ENCODE measurements at places on chromosomes 5 and 9.

- DNase-seq, result no peak
Measured at GRCh38 chr9:106535439-106535838, 327.5 kb upstream of the ZNF462 start.

DNA sequence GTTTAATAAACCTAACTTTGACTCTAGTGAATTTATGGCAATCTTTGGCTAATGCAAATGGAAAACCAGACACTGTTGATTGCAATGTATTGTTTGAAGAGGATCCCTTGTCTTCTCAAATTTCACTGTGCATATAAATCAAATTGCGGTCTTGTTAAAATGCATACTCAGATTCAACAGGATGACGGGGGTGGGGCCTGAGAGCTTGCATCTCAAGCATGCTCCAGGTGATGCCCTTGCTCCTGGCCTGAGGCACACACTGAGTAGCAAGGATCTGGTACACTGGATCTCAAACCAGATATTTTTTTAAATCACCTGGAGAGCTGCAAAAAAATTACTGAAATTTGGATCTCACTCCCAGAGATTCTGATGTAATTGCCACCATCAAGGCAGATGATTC lies 463.7 kb downstream of the DNAH5 start:
- DNase-seq, result no peak

DNA sequence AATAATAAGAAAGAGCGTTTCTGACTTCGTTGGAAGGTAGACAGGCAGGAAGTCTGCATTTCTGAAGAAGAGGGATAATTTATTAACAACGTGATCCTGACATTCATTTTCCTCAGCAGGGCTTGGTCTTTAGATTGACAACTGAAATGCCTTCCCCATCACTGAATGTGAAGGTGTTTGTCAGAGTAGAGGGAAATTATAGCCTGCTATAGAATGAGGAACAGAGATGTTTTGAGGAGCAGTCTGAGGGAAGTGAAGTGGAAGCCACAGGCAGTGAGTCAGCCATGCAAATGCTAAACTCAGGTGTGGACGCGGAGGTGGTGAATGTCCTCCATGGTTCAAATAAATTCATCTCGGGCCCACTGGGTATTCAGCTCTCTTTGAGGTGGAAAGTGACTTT lies 30.5 kb downstream of the C7 start:
- no peak for DNase-seq

- peak; percentile 82 for DNase-seq
Measured at GRCh38 chr9:89137542-89138462, 40.8 kb downstream of the SHC3 start.

DNA sequence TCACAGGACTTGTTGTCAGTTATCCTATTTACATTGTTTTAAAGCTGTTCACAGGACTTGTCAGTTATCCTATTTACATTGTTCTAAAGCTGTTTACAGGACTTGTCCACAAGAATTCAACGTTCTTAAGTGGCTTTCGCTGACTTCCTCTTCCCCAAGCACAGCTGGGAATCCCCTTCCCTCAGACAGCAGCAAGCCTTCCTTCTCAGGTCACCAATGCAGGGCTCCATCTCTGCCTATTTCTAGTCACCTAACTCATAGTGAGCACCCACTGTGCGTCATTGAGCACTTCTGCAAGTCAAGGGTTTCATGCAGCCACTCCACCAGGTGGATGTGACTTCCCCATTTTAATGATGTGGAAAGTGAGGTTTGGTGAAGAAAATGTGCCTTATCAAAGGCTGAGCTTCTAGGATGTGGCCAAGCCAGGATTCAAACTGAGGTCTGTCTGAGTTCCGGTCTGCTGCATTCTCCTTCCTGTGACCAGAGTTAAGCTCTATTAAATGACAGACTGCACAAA lies 109.8 kb upstream of the ZNF462 start:
- DNase-seq, result no peak

GRCh38 chr5:129904667-129905472 lies 605 bp downstream of the CHSY3 start:
- DNase-seq, result no peak

GRCh38 chr9:113446323-113446740 lies 17.2 kb upstream of the RGS3 start:
- DNase-seq, result no peak

DNA sequence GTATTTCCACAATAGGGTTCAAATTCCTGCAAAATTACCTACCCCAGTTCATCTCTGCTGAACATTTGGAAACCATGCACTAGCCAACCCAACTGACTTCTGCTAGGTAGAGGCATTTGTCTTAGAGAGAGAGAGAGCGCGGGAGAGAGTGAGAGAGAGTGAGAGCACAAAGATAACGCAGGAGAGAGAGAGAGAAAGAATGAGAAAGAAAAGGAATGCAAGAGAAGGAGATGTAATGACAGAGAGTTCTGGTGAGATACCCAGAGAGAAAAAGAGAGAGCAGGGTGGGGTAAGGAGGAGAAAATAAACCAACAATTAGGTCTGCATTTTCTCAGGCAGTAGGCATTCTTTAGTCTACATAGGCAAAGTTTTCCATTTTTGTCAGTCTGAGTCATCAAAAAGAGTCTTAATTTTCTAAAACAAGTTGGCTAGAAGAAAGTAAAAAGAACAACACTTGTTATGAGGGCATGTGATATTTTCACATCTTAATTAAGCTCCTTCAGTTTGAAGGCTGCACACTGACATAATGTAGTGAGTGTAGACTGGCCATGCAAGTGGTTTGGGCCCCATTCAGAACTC lies 98.2 kb downstream of the MAP1B start:
- no peak for DNase-seq

DNA sequence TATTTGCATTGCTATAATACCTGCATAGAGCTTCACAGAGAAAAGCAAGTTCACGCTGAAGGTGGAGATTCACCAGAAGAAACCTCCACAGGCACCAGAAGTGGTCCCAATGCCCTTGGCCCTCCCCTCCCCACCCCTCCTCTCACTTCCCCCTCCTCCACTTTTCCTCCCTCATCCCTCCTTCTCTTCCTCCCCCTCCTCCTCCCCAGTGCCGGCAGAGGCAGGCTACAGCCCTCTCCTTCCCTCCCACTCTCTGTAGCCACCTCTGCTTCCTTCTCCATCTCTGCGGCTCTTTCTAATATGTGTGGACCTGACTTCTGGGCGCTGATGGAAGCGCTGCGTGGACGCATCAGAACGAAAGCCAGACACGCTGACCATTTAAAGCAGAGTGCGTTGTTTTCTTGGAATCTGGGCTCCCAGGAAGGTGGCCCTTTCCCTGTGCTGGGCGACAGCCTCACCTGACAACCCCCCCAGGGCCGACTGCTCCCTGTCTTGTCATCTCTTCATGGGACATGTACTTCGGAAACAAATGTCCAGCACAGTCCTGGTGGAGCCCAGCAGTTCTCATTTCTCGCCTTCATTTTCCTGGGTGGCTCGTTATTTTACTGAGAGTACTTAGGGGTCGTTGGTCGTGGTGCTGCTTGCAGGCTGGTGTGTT lies 29.5 kb downstream of the NDUFS6 start:
- DNase-seq, result no peak

- DNase-seq, result no peak
Measured at GRCh38 chr5:10586555-10586954, 22.7 kb downstream of the ANKRD33B start.

All from tibial artery (tissue), 4 donors.